Left renal cortex interstitium (tissue), 4 donors: ENCODE measurements at places on chromosomes 7 and 10. TPM values are rescaled to one million over a fixed set of nuclear protein-coding genes. Genes with fewer than 3 reads are reported as not detected.

DNA sequence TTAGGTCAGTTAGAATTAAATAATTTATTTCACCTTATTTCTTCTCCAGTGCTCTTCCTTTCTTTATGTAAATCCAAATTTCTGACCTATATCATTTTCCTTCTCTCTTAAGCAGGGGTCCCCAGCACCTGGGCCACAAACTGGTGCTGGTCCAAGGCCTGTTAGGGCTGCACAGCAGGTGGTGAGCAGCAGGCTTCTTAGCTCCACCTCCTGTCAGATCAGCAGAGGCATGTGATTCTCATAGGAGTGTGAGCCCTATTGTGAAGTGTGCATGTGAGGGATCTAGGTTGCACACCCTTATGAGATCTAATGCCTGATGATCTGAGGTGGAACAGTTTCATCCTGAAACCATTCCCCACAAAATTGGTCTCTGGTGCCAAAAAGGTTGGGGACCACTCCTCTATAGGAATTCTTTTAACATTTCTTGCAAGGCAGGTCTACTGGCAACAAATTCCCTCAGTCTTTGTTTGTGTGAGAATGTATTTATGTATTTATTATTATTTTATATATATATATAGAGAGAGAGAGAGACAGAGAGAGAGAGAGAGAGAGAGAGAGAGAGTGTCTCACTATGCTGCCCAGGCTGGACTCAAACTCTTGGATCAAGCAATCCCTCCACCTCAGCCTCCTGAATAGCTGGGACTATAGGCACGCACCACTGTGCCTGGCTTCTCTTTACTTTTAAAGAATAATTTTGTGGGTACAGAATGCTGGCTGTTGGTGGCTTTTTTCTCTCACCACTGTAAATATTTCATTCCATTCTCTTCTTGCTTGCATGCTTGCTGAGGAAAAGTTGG, 4.3 kb upstream of the ABCC2 start:
- no peak for DNase-seq

DNA sequence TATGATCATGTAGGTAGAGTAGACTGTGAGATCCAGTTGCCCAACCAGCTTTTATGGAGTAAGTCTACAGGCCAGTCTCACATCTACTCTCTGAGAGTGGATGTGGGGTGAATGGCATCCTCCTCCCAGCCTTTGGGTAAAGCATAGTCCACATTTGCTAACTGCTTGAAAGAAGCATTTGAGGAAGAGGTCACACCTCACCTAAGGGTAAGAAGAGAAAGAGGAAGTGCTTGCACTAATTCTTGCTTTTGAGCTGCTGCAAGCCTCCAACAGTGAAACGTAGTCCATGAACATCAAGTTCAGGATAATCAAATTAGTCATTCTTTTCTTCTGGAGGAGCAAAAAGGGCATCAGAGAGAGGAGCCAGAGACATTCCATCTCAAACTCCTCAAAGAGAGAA, 93.9 kb upstream of the AGR3 start:
- DNase-seq, result no peak

- DNase-seq, result no peak
Measured at GRCh38 chr7:77729574-77730348, 33.5 kb downstream of the RSBN1L start.

GRCh38 chr7:103912891-103913605, 76.4 kb downstream of the RELN start:
- DNase-seq, result no peak

DNA sequence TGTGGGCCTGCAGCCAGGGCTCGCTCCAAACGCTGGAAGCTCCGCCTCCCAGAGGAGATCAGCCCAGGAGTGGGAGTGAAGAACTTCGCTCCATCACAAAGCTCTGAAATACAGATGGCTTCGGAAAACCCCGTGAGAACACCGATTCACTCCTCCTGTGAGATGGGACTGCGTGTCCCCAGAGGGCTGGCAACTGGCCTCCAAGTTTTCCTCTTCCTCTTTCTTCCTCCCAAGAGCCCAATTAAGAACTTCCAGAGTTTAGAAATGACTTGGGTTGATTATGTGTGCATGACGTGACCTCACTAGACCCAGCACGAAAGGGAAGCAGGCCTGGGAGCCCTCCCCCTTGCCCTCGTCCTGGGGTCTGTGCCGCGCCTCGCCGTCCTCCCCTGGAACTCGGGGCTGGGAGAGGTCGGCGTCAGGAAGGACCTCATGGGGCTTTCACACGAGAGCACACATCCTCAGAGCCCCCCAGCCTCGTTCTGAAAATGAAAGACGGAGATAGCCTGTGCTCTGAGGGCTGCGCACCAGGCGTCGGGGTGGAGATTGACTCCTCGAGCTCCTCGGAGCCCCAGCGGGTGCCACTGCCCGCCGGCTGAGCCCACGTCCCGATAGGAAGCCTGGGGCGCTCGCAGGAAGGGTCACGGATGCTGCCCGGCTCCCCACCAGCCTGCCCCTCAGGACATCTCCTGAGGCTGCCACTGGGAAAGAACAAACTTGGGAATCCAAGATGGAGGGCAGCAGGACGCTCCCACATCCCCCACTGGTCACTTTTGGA, 37.8 kb downstream of the PTPRN2 start:
- no peak for DNase-seq

GRCh38 chr7:4159154-4159501, 523.0 kb upstream of the FOXK1 start:
- no peak for DNase-seq

- DNase-seq, result no peak
Measured at GRCh38 chr10:5655121-5655520, 11.3 kb downstream of the ASB13 start.

- no peak for DNase-seq
Measured at GRCh38 chr10:74593470-74593869, 232.9 kb upstream of the KAT6B start.

DNA sequence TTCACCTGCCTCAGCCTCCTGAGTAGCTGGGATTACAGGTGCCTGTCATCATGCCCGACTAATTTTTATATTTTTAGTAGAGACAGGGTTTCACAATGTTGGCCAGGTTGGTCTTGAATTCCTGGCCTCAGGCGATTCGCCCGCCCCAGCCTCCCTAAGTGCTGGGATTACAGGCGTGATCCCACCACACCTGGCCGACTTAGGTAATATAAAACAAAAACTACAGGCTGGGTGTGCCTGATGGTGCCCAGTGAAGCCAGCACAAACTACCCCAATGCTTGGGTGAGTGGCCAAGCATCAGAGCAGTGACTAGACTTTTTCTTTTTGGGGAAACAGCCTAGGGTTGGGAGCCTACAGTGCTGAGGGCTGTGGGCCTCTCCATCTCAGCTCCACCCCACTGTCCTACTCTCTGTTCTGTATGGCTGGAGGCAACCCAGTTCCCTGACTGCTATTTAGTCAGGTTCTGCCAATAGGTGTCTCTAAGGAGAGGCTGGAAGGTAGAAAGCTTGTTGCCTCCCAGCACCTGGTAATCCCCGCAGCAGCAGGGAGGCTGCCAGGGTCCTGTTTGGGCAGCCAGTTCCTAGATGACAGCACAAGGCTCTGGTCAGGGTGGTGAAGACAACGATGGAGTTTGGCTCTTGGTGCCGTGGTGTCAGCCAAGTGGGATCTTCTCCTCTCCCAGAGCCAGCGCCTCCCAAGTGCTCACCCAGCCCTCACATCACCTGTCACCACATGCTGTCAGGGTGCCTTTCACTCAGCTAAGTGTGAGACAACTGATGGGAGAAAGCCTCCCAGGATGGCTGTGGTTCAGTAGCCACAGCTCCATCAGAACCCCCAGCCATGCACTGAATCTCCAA, 10.4 kb upstream of the NACAD start:
- no peak for DNase-seq

GRCh38 chr10:112851181-112851580, 98.9 kb upstream of the TCF7L2 start:
- no peak for DNase-seq

DNA sequence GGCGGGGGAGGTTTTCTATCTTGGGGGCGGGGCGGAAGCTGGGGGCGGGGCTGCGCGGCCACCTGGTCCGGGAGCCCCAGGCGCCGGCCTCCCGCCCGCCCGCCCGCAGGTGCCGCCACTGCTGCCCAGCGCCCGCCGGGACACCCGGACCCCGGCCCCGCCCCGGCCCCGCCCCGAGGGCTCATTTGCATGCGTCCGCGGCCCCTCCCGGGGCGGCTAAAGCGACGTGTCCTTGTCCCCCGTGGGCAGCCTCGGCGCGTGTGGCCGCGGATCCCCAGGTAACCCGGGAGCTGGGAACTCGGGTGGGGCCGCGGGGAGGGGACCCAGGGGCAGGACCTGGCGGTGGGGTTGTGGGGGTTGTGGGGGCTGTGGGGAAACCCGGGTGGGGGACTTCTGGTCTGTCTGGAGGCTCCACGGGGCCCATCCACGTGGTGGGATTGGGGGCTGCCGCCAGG, at the start of gene BHLHA15:
TSS of gene BHLHA15 (plus strand) at position 219 of the 455 bp plus-strand sequence. CDS start 871 bp downstream, outside the sequence.
- DNase-seq, result no peak

- no peak for DNase-seq
Measured at GRCh38 chr7:157559596-157560257, 222.9 kb downstream of the DNAJB6 start.

DNA sequence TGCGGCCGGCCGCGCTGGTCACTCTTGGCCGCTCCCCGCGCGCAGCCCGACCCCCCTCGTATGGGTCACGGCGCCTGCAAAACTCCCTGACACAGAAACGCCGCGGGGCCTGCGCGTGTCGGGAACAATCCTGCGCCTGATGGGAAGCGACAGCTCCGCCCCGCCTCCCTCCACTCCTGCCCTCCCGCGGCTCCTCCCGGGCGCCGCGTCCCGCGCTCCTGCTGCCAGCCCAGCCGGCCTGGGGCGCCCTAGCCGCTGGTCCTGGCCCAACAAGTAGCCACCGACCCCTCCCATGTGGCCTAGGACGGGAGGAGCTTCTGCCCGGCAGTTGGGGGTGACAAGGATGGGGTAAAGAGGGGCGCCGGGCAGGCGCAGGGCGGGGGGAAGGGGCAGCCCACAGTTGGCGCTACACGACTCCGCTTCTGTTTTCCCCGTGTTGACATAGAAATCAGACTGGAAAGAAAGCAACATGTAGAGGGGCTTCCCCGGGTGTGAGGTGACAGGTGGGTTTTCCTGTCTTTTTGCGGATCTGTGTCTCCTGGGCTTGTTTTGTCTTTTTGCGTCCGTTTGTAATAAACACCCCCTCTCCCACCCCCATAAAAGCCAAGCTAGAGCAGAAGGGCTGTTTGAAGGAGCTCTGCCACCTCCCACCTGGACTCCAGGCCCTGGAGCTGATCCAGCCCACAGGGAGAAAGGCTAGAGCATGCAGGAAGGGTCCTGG, 35.1 kb upstream of the PAX2 start:
- no peak for DNase-seq

SLC16A9 gene
- 39.3 TPM for polyA plus RNA-seq

ATG9B gene
- polyA plus RNA-seq, result 2.1 TPM

PWWP2B gene
- 6.6 TPM for polyA plus RNA-seq

PMS2 gene
- 19.4 TPM for polyA plus RNA-seq

STEAP1 gene
- 9.0 TPM for polyA plus RNA-seq

EPHA1 gene
- 16.3 TPM for polyA plus RNA-seq

RNF148 gene
- 0.38 TPM for polyA plus RNA-seq
